ENCODE measurements at places on chromosomes 4 and X. TPM values are rescaled to one million over a fixed set of nuclear protein-coding genes. Genes with fewer than 3 reads are reported as not detected.
A peak's percentile ranks its signal among the peaks of the same experiment; 100 is the strongest.

DNA sequence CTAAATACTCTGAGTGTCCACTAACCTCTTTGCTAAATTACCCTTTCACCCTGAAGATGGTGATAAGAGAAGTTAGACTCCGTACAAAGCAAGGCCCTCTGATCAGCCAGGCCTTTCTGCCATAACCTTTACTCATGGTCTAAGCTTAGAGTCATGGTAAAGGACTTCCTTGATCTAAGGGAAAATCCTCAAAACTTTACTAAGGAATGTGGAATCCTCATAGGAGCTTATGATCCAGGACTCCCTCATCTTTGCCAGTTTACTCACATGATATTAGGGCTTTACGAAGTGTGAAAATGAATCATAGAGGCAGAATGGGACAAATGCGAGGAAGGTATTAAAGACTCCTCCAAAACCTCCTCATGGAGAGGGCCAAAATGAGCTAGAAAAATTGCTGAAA is 7.9 kb upstream of the FAM13A start:
- no peak for DNase-seq
- no peak overlapping the region for H3K27ac ChIP-seq
- no peaks in the 10 kb centered on the region for H3K4me1 ChIP-seq
- H3K36me3 ChIP-seq, result no peaks in the 10 kb centered on the region
- H3K27me3 ChIP-seq, result no peaks in the 10 kb centered on the region
- no peak overlapping the region for H3K4me3 ChIP-seq

EMCN gene
- polyA plus RNA-seq, result not detected

ITIH6 gene
- not detected for polyA plus RNA-seq

- no peak overlapping the region for H3K27ac ChIP-seq
- no peaks in the 10 kb centered on the region for H3K36me3 ChIP-seq
- H3K27me3 ChIP-seq, result no peaks in the 10 kb centered on the region
Measured at GRCh38 chr4:78689700-78690323, 86.3 kb upstream of the BMP2K start.

DNA sequence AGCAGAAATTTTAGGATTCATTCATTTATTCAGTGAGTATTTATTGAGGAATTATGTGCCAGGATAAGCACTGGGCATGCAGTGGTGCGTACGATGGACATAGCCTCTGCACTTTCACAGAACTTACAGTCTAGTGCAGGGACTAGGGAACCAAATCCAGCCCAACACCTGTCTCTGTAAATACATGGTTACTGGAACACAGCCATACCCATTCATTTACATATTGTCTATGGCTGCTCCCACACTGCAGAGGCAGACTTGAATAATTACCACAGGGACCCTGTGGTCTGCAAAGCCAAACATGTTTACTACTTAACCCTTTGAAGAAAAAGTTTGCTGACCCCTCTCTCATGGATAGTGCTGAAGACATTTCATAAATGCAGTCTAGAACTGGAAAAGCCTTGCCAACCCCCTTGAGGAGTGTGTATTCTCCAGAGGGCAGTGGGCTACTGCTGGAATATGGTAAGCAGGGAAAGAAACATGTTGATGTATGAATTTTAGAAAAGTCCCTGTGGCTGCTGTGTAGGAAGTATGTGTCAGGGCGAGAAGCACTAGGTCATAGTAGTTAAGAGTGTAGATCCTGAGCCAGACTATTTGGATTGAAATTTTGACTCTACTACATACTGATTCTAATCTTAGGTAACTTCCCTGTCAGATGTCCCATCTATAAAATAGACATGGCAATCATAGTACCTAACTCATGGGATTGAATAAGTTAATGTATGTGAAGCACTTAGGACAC is 75.5 kb downstream of the GALNT7 start:
- H3K27ac ChIP-seq, result no peak overlapping the region
- no peaks in the 10 kb centered on the region for H3K36me3 ChIP-seq
- no peak for DNase-seq
- H3K4me3 ChIP-seq, result no peak overlapping the region
- H3K4me1 ChIP-seq, result no peaks in the 10 kb centered on the region

GRCh38 chrX:30141966-30142365 is 73.4 kb upstream of the MAGEB2 start:
- H3K4me3 ChIP-seq, result no peak overlapping the region
- peak; percentile 27 for DNase-seq
- no peaks in the 10 kb centered on the region for H3K36me3 ChIP-seq
- no peaks in the 10 kb centered on the region for H3K27me3 ChIP-seq

JCHAIN gene
- polyA plus RNA-seq, result not detected

DNA sequence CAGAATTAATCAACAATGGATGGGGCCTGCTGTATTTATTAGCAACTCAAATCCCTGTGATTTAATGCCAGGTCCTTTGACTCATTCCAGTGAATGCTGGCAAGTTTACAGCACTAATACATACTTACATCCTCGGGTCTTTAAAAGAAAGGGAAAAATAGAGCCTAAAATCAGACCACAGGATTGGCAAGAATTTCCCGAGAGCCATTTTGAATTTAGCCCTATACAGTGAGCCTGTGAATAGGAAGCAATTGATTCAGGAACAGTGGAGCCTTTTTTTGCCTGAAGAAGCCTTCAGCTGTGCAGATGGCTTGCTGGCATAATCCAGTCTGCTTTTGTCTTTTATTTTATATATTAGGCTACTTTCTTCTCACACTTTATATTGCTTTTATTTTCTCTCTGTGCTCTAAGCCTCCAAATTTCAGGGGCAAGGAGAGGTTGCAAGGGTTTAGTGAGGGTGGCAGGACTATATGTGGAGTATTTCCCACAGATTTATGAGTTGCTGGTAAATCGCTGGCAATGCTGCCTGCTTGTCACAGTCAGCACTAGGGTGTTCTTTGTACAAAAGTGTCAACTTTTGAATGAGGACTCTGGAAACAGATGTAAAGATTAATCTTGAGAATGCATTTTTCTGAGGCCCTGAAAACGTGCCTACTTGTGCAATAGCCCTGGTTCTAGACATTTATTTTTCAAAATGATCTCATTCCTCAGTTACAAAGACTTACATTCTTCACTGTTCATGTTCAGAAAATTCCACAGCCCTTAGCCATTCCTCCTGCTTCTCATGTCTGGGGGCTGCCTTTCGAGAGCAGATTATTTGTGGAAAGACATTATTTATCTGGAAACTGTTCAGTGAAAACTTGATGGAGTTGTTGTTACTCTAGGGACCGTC is 303.5 kb downstream of the SPRY1 start:
- no peak overlapping the region for H3K4me3 ChIP-seq
- peak; percentile 31 for DNase-seq
- H3K4me1 ChIP-seq, result no peaks in the 10 kb centered on the region
- H3K36me3 ChIP-seq, result peaks cover 2% of the 10 kb centered on the region
- H3K27ac ChIP-seq, result no peak overlapping the region

DNA sequence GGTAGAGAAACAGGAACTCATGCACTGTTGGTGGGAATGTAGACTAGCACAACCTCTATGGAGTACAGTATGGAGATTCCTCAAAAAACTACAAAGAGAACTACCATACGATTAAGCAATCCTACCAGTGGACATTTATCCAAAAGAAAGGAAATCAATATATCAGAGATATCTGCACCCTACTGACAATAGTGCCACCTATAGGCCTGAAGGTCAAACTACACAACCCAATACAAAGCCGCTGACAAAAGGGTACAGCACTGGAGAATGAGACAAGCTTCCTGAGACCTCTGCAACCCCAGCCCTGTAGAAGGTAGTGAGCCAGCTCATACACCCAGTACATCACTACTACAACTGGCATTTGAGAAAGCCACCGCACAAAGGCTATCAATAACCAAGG is 67.1 kb downstream of the CBR4 start:
- H3K4me3 ChIP-seq, result no peak overlapping the region
- H3K27me3 ChIP-seq, result no peaks in the 10 kb centered on the region
- no peaks in the 10 kb centered on the region for H3K36me3 ChIP-seq
- DNase-seq, result no peak
- no peak overlapping the region for H3K27ac ChIP-seq
